Thoracic aorta endothelial cell (primary cell): ENCODE measurements at places on chromosomes 5 and 9. TPM values are rescaled to one million over a fixed set of nuclear protein-coding genes. Genes with fewer than 3 reads are reported as not detected.

The SPATA31A7 gene
- not detected in 2 replicates for total RNA-seq

The NPR3 gene
- 0.13 and 0.14 TPM in 2 replicates for total RNA-seq

The BHMT gene
- not detected in 2 replicates for total RNA-seq

The TRIO gene
- 248 and 249 TPM in 2 replicates for total RNA-seq

The FBN2 gene
- total RNA-seq = 7.7 and 208 TPM in 2 replicates

The DDX46 gene
- total RNA-seq = 57.0 and 60.3 TPM in 2 replicates

The NUTM2F gene
- total RNA-seq = not detected in 2 replicates

The IFNA13 gene
- not detected in 2 replicates for total RNA-seq

The CDC26 gene
- total RNA-seq = 48.3 and 60.5 TPM in 2 replicates

The PRR7 gene
- total RNA-seq = 8.9 and 11.9 TPM in 2 replicates

The OR1Q1 gene
- not detected in 2 replicates for total RNA-seq
